ENCODE measurements at places on chromosomes 7 and 10.

- no peak for DNase-seq
These were observed 35.0 kb downstream of the C10orf105 start for GRCh38 chr10:71684356-71685173.

- DNase-seq: no peak
These were observed 20.3 kb upstream of the SHH start for GRCh38 chr7:155832581-155832981.

- no peak for DNase-seq
These were observed 612.4 kb downstream of the TNS3 start for GRCh38 chr7:46969303-46970130.

DNA sequence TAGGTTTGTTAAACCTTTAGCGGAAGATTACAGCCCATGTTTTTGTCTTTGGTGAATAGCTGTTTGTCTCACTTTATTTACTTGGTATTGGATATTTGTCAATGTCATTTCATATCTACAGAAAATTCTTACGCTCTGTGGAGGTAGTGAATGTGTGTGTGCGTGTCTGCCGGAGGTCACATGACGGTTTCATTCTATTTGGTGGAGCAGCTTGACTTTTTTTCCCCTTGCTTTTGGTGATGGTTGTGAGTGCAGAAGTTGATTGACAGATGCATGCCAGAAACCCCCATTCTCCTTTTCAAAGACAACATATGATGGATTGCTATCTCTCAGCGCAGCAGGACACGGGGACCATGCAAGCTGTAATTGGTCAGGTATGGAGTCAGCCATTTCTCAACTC is at the start of gene POU6F2:
Gene POU6F2, plus strand, starts transcription at position 225 of the 400 bp plus-strand sequence. Its CDS starts 45 bp downstream, at position 270.
- no peak for DNase-seq

DNA sequence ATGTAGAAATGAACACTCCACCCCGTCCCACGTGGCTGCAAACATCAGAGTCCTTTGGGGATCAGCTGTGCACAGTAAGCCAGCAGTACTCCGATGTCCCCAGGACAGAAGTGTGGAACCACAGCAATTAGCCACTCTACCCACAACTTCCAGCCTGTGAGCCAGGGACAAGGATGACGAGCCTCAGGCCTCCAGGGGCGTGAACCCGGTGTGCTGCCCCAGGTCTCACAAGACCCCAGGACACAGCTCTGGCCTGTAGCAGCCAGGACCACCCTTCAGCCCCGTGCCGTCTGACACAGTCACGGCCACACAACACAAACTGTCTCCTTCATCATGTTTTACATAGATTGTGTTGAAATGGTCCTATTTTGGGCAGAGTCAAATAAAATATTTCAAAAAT is 113.0 kb upstream of the DIP2C start:
- DNase-seq: no peak

DNA sequence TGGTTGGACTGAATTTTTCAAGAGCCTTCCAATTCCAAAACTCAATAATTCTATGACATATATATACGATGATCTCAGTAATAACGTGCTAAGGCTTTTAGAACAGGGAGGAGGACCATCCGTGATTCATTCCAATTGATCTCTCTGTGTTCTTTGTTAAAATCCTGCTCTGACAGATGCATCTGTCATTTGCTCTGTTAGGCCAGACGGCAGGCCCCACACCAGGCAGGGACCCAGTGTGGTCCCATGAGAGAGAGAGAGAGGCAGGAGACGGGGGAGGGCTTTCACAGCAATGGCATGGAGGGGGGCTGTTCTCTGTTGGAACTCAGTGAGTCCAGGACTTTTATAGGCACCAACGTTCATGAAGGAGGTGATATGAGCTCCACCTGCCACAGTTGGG is 160.0 kb upstream of the INSYN2A start:
- no peak for DNase-seq

GRCh38 chr7:151068069-151068773 is 8.8 kb downstream of the SLC4A2 start:
- DNase-seq: no peak

GRCh38 chr7:55026086-55026790 is 7.4 kb downstream of the EGFR start:
- DNase-seq: no peak

GRCh38 chr7:74083928-74084721 is 521 bp downstream of the LIMK1 start:
- peak; percentile 65 for DNase-seq

DNA sequence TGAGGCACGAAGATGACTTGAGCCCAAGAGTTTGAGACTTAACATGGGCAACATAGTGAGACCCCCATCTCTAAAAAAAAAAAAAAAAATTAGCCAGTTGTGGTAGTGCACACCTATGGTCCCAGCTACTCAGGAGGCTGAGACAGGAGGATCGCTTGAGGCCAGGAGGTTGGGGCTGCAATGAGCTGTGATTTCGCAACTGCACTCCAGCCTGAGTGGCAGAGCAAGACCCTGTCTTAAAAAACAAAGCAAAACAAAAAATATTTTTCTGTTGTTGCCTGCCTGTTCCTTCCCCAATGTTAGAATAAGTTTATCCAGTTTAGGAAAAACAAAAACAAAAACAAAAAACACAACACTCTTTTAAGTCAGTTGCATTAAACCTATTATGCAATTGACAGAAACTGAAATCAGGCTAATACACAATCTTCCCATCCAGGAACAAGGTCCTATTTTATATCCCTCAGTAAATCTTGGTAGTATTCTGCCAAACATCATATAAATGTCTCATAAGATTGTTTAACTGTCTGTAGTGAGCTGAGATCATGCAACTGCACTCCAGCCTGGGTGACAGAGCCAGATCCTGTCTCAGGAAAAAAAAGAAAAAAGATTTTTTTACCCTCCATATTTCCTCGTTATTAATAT is 4.9 kb downstream of the PILRA start:
- no peak for DNase-seq

GRCh38 chr10:124073978-124074377 is 19.4 kb downstream of the CHST15 start:
- DNase-seq: no peak

DNA sequence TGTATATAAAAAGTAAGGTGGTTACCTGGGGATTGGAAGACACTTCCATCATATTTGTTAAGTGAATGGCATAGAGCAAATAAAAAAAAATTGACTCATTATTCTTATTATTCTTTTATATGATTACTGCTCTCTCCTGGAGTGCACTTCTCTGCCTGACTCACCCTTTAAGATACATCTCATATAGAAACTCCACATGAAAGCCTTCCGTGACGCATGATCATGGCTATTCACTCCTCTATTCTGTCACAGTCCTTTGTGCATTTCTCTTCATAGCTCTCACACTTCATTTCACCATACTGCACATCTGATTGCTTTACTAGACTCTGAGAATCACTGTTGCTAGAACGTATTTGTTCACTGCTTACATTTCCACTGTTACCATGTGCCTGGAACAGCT is 597.3 kb downstream of the CNTNAP2 start:
- no peak for DNase-seq

GRCh38 chr10:100888957-100889356 is 23.8 kb upstream of the SLF2 start:
- no peak for DNase-seq

DNA sequence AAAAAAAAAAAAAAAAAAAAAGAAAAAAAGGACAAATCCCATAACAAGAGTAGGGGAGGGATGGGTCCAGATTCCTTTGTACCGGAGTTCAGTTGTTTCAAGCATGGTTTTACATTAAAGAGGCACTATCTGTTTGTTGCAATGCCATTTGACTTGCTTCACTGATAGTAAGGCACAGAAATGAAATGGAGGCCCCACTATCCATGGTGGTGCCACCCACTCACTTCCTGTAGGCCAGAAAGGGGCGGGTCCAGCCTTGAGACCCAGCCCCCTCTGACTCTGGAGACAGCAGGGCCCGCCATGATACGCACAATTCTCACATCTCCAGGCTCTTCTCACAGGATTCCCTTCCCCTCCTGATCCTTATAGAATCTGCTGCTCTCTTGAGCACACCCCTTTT is 100.0 kb downstream of the CLEC2L start:
- no peak for DNase-seq

DNA sequence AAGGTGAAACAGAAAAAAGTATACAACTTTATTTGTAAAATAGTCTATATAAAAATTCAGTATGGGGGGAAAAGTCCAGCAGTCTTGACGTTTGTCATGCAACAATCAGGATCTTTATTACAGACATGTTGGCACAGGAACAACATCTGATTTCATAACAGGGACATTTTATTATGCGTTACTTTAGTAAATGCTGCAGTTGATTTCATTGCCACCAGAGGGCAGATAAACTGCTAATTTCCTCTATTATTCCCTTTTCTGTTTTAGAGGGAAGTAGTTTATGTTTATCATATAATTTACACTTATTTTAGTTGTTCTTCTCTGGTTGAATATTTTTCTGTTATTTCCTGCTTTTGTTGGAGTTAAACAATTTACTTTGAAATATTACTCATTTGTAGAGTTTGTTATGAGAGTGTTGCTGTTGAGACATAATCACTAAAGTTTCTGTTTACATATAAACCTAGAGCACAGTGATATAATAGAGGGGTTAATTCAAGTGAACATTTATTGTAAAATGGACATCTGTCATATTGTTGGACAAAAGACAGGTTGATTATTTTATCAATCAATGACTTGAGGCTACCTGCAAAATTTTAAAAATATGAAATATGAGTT is 3.3 kb downstream of the PLXDC2 start:
- DNase-seq: no peak

GRCh38 chr7:77426052-77426404 is 9.9 kb upstream of the GSAP start:
- no peak for DNase-seq

DNA sequence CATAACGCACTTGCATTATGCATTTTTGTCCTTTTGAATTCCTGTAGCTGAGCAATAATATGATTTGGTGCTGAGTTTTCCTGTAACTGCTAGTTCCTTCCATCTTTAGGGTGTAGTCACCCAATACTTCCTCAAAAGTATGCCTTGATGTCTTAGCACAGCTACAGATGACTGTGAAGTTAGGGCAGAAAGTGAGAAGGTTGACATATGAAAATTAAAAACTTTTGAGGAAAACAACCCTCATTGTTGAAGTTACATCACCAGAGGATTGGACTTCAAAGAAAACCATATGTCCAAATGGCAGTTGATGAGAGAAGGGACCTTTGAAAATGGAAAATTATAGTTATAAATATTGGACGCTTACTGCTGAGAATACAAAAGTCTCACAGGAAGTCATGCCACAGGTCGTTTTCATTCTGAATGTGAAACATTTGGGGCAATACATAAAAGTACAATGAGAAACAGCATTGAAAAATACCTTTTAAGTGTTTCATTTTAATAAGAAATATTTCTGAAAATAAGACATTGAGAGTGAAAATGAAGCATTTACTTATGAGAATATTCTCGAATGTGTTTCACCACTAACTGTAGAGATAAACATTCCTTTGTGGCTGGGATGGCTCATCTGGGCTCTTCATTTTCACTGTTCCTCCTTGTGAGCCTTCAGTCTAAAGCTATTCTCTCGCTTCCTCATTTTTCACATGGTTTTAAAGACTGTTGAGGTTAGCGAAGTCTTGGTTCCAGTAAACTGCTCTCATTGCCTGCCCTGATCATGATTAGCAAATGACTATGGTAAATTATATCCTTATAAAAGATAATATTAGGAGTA is 61.4 kb upstream of the NME8 start:
- DNase-seq: no peak

DNA sequence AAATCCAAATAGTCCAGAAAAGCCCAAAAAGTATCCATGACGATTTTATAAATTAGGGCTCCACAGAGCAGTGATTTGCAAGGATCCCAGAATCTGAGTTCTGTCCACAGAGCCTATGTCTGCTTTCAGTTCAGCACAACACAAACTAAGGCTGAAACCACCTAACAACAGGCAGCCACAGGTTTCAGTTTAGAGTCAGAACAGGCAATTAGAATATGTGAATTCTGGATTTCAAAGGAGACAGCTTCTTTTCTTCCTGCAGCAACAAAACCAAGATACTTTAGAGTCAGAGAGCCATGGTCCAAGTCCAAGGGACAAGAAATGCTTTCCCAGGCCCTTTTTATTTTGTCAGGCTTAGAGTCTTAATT is 23.6 kb downstream of the IFIT3 start:
- DNase-seq: peak; percentile 48

All from kidney (tissue), 22 donors.